Endodermal cell (in vitro differentiated cells): ENCODE measurements at places on chromosomes 7 and 10. TPM values are rescaled to one million over a fixed set of nuclear protein-coding genes. Genes with fewer than 3 reads are reported as not detected.

DNA sequence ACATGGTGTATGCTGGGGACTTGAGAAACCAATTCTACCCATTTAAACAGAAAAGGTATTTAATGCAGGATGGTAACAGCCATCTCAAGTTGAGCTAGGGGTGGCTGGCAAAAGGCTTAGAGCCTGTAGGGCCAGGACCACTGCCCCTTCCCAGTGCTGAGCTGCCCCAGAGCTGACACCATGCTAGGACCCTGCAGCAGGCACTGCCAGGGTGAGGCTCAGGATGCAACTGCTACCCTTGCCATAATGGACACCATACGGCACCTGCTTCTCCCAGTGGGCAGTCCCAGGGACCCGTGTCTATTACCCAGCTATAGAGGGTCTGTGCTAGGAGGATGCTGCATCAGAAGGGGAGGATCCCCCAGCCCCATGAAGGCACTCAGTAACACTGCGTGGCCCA lies 160.7 kb upstream of the ADCY1 start:
- DNase-seq = no peak

DGKB gene
- total RNA-seq = 3.6 and 5.1 TPM in 2 replicates

- DNase-seq = no peak
These were observed 545 bp upstream of the COMTD1 start for GRCh38 chr10:75236178-75236825.

GRCh38 chr7:77426052-77426404 lies 9.9 kb upstream of the GSAP start:
- no peak for DNase-seq

DNA sequence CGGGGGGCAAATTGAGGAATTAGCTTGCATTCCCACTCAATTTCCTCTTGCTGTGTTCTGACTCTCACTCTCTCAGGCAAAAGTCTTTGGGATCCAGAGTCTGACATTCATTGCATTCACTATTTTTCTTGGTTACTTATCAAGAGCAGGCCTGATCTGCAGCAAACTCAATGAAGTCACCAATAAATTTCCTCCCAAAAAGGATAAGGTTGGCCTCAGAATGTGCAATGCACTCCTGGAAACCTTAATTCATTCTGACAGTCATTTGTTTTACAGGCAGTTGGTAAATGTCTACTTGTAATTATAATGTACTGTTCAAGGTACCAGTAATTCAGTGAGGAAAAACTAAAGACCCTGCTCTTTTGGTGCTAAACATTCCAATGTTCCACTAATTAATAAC lies 6.3 kb upstream of the DGKI start:
- no peak for DNase-seq

DNA sequence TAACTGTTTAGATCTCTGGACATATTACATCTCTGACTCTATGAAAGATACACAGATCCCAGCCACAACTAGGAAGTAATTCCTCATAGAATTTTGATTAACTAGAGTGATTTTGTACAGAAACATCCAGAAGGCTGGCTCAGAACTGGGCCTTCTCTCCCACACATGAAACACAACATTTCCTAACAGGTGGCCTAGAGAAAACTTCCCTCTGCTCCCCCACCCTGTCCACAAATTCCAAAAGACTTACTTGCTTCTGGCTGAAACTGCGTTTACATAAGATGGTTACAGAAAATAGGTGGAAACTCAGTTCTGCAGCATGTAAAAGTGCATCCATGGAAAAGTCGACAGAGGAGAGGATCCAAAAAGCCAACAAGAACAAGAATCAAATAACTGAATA lies 132.9 kb downstream of the FZD1 start:
- no peak for DNase-seq

DNA sequence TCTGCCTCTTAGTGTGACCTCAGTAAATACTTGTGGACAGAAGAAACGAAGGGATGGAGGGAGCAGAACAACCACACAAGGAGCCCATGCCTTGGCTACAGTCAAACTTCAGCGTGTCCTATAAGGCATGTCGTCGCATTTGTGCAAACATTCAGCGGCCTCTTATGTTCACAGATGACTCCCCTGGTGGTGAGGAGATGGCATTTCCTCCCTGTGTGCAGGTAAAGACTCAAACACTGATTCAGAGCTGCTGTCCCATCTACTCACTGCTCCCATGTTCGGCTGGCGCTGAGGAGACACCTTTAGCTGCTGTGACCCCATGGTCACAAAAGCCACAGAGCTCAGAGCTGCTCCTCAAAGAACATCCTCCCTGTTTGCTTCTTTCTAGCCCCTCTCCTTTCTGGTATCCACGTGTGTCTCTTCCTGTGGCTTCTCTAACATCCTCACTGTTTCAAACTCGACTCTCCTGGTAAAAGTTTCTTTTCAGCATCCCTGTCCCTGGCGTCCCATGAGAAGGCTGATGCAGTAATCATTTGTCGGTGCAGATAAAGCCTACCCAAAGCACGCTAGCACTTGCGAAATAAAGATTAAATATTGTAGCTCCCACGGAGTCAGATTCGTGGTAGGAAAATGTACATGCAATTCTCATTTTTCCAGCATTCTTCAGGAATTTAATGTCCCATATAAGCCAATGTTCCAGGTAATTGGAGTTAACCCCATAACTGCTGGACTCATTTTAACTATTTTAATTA lies 124.9 kb upstream of the NEBL start:
- DNase-seq = peak; percentile 60

MBLAC1 gene
- total RNA-seq = 1.3 and 1.6 TPM in 2 replicates

SPAG6 gene
- total RNA-seq = 1.8 to 2.1 TPM (median 1.9 TPM) in 3 replicates

TMEM130 gene
- 0.15 and 0.45 TPM in 2 replicates for total RNA-seq

GRCh38 chr10:43939939-43940820 lies 291.5 kb upstream of the ZNF32 start:
- peak; percentile 34 for DNase-seq

GRID2IP gene
- total RNA-seq = 1.9 and 2.4 TPM in 2 replicates

KEL gene
- total RNA-seq = 71.3 and 79.4 TPM in 2 replicates

DNA sequence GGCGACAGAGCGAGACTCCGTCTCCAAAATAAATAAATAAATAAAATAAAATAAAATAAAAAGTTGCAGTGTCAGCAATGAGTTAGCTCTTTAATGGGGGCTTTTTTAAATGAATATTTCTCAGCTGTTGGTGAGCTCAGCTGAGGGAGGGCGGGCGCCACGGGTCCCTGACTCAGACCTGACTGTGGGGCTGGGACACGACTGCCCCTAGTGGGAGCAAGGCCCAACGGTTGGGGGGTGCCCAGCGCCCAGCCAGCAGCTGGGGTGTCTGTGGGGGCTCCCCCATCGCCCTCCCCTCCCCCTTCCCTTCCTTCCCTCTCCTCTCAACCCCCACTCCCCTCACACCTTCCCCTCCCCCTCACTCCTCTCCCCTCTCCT lies 46.6 kb downstream of the PWWP2B start:
- DNase-seq = no peak

DNA sequence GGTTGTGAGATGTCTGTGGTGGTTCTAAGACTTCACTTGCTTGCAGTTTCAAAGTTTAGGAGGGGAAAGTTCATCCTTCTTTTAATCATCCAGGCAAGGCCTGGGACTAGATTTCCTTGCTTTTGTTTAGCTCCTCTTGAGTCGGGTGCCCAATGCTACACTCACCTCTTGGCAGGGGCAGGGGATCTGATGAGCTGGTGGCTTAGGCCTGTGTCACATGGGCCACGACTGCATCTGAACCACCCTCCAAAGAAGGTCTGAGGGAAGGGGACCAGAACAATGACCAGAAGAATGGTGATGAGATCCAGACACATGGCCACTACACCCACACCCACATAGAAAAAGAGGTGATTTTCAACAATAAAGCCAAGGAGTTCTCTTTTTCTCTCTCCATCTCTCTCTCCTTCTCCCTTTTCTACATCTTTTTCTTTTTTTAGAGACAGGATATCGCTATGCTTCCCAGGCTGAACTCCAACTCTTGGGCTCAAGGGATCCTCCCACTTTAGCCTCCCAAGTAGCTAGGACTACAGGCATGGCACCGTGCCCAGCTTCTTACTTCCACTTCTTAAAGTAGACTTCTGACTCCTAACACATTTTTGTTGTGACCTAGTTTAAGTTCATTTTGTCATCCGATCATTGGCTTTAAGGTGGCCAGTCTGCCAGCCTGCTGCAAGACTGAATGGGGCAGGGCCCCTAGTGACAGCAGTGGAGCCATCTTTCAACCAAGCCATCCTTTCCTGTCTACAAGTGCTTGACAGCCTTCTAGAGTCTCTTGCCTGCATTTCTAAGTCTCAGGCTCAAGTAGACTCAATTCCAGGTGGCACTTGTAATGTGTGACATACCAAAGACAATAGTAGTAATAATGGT lies 350.9 kb downstream of the RNLS start:
- no peak for DNase-seq
